ENCODE measurements at places on chromosomes 6 and 20.

DNA sequence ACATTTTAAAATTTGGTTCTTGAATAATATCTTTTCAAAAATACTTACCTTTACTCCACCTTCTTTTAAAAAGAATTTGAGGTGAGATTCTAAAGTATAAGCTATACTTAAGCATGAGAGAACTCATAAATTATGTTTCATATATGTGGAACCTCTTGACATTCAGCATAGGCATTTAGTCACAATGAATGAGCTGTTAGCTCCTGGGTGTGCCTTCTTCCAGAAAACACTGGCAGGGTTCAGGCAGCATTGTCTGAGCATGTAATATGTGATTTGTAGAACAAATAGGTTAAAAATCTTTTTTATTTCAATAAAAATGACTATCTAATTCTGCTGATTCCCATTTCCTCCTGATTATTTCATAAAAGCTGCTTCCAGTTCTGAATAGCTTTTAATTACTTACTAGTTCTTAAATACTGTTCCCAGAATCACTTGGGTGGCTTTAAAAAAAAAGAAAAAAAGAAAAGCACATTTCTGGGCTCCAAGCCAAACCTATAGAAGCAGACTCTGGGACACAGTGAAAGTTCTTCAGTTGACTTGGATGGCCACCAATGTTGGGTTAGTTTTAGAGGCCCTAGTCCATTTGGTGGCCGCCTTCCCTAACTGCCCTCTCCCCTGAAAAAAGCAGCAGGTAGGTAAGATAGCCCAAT, 20.2 kb downstream of the RNF8 start:
- no peak overlapping the region for H3K4me3 ChIP-seq
- H3K4me1 ChIP-seq = peaks cover 3% of the 10 kb centered on the region
- H3K27ac ChIP-seq = no peak overlapping the region
- DNase-seq = no peak

DNA sequence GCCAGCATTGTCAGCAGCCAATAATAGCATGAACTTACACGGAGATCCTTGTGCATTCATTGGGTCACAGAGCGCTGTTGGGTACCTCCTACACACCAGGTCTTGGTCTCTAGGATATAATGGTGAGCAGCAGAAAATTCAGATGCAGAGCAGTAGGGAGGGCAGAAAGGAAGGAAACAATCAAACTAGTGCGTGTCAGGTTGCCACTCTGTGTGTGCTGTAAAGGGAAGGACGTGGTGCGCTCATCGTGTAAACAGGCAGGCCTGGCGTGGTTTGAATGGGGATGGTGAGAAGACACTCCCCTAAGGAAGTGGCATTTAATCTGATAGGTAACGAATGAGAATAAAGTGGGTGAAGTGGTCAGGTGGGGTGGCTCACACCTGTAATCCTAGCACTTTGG, 336.4 kb downstream of the CDH26 start:
- no peak overlapping the region for H3K27ac ChIP-seq
- no peak for DNase-seq
- H3K36me3 ChIP-seq = no peaks in the 10 kb centered on the region
- no peaks in the 10 kb centered on the region for H3K4me1 ChIP-seq
- H3K27me3 ChIP-seq = no peaks in the 10 kb centered on the region

DNA sequence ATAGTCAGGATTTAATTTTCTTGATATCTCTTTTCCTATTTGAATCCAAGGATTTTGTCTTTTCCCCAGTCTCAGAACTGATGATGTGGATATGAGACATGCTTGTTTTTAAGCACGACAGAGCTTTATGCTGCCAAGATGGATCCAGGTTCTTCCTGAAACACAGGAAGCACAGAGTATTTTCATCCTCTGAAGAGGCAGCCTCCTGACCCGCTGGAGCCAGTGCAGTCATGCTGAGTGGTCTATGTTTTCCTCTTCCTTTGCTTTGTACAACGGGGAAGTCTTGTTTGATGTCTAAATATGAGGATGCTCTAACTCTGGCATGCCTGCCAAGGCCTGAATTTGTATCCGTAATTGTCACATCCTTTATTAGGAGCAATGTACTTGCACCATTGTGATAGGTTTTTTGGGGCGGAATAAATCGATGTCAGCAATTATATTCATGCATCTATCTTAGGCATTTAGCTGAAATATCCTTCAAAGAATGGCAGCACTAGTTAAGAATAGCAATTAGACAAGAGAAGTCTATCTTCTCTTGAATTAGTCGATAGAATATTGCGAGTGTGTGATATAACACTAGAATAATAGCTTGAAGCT, 407.1 kb upstream of the JAG1 start:
- no peaks in the 10 kb centered on the region for H3K27me3 ChIP-seq
- no peak overlapping the region for H3K27ac ChIP-seq
- H3K36me3 ChIP-seq = no peaks in the 10 kb centered on the region
- H3K4me1 ChIP-seq = no peaks in the 10 kb centered on the region
- DNase-seq = no peak
- H3K4me3 ChIP-seq = no peak overlapping the region

DNA sequence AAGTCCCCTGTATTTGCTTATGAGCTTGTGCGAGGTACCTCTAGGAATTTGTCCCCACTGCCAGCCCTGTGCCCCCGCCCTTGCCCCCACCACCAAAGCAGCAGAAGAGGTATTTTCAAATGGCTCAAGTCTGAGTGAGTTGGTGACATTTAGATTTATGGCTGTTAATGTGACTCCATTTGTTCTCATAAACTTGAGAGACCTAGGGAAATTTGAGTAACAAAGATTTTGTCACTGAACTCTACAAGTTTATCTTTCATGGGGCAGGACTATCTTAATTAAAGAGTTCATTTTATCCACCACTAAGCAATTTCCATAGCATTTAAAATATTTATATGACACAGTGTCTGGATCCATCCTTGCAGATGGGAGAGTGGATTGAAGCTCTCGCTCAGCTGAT, 108.5 kb downstream of the PRND start:
- no peaks in the 10 kb centered on the region for H3K36me3 ChIP-seq
- no peak overlapping the region for H3K27ac ChIP-seq
- no peaks in the 10 kb centered on the region for H3K27me3 ChIP-seq
- no peaks in the 10 kb centered on the region for H3K4me1 ChIP-seq
- DNase-seq = no peak

DNA sequence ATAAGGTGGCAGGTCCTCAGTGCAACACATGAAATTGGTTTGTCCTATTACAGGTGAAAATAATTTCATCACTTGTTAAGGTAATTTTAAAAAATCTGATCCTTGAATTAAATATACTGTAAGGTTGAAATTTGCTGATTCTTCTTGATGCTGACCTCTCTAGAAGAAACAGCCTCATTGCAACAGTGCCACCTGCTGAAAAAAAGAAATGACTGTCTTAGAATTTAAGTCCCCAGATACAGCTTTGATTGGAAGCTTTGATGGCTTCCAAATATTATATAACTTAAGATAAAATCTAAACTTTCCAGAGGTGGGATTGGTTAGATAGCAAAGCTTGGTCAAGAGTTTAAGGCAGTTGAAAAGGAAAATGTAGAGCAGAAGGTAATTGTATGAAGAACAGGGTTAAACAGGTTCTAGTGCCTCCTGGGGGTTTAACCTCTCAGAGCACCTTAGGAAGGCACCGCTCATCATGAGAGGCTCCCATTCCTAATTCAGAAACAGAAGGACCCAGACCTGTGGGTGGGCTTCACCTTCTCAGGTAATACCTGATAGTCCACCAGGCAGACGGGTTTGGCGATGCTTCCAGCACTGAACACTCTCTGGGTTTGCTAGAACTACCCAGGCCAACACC, 401.0 kb downstream of the PAX1 start:
- H3K27me3 ChIP-seq = no peaks in the 10 kb centered on the region
- H3K4me1 ChIP-seq = no peaks in the 10 kb centered on the region
- no peak for DNase-seq

DNA sequence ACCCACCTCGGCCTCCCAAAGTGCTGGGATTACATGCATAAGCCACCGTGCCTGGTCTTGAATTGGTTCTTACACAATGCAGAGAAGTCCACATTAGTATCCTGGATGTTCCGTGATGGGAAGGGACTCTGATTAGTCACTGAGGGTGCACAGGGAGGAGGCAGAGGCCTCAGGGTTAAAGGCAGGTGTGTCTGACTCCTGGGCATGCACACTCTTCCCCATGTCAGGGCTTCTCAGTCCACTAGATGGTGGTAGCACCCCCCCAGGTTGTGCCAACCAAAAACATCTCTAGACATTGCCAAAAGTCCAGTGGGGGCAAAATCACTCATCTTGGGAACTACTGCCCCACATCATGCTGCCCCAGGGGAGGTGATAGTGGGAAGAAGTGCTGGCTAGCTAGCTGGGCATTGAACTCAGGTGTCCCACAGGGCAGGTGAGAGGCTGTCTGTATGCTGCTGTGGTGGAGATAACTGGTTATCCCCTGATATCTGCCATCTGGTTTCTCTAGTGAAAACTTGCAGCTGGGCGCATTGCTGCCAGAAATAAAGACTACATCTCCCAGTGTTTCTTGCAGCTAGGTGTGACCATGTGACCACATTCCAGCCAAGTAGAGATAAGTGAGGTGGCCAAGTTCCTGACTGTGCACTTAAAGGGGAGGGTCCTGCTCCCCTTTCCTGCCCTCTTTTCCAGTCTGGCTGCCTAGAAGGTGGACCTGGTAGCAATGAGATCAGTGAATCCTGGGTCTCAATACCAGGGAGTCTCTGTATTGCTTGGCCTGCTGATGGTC, 8.4 kb upstream of the NSFL1C start:
- no peaks in the 10 kb centered on the region for H3K36me3 ChIP-seq
- H3K27me3 ChIP-seq = no peaks in the 10 kb centered on the region
- H3K27ac ChIP-seq = no peak overlapping the region
- no peaks in the 10 kb centered on the region for H3K4me1 ChIP-seq
- no peak overlapping the region for H3K4me3 ChIP-seq
- no peak for DNase-seq

DNA sequence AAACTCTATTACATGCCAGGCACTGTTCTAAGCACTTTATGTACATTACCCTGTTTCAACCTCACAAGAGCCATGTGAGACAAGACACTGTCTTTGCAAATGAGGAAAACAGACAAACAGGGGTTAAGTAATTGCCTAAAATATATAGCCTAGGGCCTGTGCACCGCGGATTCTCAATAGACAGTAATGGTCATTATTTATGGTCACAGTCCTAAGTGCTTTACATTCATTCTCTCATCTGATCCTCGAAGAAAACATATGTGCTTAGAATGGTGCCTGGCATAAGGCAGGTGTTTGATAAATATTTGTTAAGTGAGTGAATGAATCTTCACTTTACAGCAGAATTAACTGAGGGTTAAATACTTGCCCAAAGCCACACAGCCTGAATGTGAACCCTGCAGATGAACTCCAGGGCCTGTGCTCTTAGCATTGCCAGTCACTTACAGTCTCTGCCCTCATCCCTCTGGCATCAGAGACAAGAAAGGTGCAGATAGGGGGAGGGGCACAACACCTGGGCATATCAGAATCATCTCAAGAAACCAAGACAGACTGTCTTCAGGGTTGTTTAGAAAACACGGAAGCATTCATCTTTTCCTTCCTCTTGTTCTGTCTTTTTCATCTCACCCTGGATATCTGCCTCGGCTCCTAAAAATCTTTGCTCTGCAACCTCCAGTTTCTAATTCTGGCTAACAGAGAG, 92.8 kb upstream of the SASH1 start:
- no peaks in the 10 kb centered on the region for H3K36me3 ChIP-seq
- H3K4me1 ChIP-seq = peaks cover 2% of the 10 kb centered on the region
- no peak for DNase-seq
- no peaks in the 10 kb centered on the region for H3K27me3 ChIP-seq
- no peak overlapping the region for H3K4me3 ChIP-seq

DNA sequence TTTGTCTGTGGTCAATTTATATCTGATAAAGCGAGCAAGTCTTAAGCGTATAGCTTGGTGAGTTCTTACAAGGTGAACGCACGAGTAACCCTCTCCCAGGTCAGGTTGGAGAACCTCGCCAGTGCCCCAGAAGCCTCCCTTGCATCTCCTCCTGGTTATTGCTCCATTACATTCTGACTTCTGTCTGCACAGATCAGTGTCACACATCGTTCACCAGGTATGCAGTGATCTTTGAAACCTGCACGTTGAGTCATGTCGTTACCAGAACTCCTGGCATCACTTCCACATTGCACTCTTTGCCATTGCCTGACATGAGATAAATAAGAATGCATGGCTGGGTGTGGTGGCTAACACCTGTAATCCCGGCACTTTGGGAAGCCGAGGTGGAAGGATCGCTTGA, 44.2 kb downstream of the AKAP12 start:
- DNase-seq = no peak
- no peaks in the 10 kb centered on the region for H3K4me1 ChIP-seq
- no peaks in the 10 kb centered on the region for H3K36me3 ChIP-seq

DNA sequence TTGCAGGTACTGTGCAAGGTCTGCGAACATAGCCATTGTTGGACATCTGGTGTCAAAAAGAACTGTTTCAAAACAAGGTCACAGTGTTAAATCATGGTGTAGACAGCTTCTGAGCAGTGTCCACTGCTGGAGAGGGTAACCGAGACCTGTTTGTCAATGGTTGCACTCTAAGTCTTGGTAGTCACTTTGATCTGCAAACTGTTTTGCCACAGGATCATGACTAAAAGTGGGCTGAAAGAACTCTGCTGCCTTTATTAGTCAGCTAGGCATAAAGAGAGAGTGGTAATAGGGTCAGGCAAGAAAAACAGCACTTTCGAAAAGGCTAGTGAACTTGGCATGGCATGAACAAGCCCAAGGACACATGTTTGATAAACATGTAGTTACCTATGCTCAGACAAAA, 552.3 kb upstream of the CITED2 start:
- no peaks in the 10 kb centered on the region for H3K36me3 ChIP-seq
- H3K27ac ChIP-seq = no peak overlapping the region
- no peak for DNase-seq
- H3K4me1 ChIP-seq = no peaks in the 10 kb centered on the region

DNA sequence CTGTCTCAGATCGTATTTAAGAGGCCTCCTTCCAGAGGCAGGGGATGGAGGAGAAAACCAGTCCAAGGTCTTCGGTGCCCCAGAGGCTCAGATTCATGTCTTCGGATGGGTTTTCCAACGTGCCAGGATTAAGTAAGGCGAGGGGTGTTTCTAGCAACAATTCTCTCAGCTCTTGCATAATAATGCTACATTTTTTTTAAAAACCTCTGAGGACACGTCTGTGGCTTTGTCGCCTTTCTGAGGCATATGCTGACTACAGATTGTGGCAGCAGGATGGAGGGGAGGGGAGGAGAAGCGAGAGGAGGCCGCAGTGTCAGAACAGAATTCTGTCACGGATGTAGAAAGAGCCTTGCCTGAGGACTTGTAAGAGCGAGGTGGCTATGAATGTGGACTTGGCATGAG, 17.7 kb upstream of the CCDC167 start:
- no peak overlapping the region for H3K27ac ChIP-seq
- DNase-seq = no peak
- no peak overlapping the region for H3K4me3 ChIP-seq
- no peaks in the 10 kb centered on the region for H3K36me3 ChIP-seq

DNA sequence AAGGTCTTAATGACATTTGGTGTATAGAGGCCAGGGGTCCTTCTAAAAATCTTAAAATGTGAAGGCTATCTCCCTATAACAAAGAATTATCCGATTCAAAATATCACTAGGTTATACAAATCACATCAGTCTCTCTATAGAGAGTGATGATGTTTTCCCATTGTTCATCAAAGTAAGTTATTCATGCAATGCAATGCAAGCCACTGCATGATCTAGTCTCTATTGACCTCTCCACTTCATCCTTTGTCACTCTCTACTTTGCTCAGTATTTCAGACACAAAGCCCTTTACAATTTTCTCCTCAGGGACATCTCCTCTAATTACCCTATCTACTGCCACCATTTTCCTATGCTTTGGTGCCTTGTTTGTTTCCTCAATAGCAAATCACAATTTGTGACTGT, 628.0 kb downstream of the HTR1B start:
- no peak for DNase-seq
- no peaks in the 10 kb centered on the region for H3K4me1 ChIP-seq
- no peaks in the 10 kb centered on the region for H3K36me3 ChIP-seq

GRCh38 chr6:83113258-83113657, 45.8 kb downstream of the DOP1A start:
- no peaks in the 10 kb centered on the region for H3K36me3 ChIP-seq
- no peaks in the 10 kb centered on the region for H3K4me1 ChIP-seq
- DNase-seq = no peak
- no peak overlapping the region for H3K27ac ChIP-seq
- H3K27me3 ChIP-seq = no peaks in the 10 kb centered on the region
